Peyer's patch (tissue), 4 donors: ENCODE measurements at places on chromosomes 5 and 9.
A peak's percentile ranks its signal among the peaks of the same experiment; 100 is the strongest.

DNA sequence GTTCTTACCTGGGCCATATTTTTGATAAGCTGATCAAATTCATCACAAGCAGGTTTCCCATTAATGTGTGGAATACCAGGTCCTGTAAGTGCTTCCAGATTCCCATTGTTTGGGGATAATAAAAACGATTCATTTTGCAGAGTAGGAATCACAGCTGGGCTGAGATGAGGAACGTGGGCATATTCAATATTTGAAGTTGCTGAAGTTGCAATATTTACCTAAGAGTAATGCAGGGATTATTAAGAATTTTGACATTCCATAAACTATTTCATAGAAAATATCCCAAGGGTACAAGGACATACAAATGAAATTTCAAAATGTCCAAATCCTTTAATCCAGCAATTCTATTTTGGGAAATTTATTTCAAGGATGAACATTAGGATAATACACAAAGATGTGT lies 55.1 kb downstream of the MPDZ start:
- DNase-seq: no peak
- no peaks in the 10 kb centered on the region for H3K27me3 ChIP-seq
- no peak overlapping the region for H3K27ac ChIP-seq
- no peak overlapping the region for H3K4me3 ChIP-seq
- peaks cover 4% of the 10 kb centered on the region for H3K36me3 ChIP-seq

GRCh38 chr9:8864545-8864896 lies 1064.9 kb upstream of the DMAC1 start:
- H3K4me3 ChIP-seq: no peak overlapping the region
- no peaks in the 10 kb centered on the region for H3K36me3 ChIP-seq
- H3K27ac ChIP-seq: no peak overlapping the region
- no peak for DNase-seq
- no peaks in the 10 kb centered on the region for H3K27me3 ChIP-seq

DNA sequence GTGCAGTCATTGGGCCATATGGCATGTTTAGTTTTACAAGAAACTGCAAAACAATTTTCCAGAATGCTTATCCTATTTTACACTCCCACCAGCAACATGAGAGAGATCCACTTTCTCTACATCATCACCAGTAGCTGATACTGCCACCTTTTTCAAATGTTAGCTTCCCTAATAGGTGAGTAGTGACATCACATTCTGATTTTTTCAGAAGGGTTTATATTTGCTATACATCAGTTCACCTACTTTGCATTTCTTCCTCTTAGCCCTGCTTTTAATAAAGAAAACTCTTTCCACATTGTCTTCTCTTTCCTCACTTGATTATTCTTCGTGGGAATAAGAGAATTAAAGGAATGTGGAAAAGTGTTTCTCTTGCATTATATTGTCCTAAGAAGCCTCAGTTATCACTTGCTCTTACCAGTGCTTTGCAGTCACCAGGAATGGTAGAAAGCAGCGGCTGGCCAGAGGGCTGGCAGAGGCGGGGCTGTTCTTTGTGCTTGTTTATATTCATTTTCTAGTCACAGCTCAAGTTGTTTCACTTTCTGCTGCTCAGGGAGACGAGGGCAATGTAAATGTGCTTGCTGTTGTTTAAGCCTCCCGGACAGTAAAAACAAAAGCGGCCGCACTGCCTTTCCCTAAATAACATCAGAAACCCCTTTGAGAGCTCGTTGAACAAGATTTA lies 164.8 kb downstream of the HSD17B3 start:
- DNase-seq: peak; percentile 83
- H3K27me3 ChIP-seq: no peaks in the 10 kb centered on the region
- H3K4me1 ChIP-seq: no peaks in the 10 kb centered on the region
- H3K36me3 ChIP-seq: no peaks in the 10 kb centered on the region

DNA sequence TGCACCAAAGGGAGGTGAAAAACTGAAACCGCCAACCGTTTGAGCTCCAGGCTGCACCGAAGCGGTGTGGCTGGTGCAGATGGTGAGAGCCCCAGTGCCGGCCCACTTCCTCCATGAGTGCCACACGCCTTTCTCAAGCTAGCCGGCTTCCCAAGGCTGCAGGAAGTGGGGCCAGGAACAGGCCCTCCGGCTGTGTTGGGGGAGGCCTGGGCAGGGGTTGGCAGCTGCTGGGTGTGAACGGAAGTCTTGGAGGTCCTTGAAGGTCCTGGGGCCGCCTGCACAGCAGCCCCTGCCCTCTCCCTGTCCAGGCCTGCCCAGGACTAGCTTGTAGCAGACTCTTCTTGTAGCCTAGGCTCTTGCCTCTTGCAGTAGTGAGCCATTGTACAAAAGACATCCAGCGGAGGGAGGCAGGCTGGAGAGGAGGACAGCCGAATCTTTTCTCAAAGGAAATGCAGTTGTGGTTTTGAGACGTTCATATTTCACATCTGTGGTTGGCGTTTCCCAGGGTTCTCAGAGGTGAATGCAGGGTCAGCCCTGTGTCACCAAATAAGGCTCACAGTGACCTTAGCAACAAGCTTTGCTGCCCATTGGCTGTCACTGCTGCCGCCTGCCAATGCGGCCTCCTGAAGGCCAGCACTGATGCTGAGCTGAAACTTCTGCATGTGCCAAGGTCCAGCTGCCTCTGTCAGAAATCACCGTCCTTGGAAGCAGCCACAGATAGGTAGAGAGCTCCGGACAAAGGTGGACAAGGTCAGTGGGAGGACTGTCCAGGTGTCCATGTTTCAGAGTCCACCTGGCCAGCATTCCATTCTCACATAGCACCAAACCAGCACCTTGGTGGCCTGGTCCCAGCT lies 23.9 kb downstream of the IRF1 start:
- peak overlapping the region; percentile 16 for H3K4me3 ChIP-seq
- peaks cover 95% of the 10 kb centered on the region for H3K4me1 ChIP-seq
- no peaks in the 10 kb centered on the region for H3K27me3 ChIP-seq
- DNase-seq: peak; percentile 72
- H3K27ac ChIP-seq: peak overlapping the region; percentile 88

GRCh38 chr5:163542771-163543170 lies 37.4 kb downstream of the MAT2B start:
- no peak for DNase-seq
- no peak overlapping the region for H3K27ac ChIP-seq
- no peaks in the 10 kb centered on the region for H3K4me1 ChIP-seq
- no peaks in the 10 kb centered on the region for H3K27me3 ChIP-seq

DNA sequence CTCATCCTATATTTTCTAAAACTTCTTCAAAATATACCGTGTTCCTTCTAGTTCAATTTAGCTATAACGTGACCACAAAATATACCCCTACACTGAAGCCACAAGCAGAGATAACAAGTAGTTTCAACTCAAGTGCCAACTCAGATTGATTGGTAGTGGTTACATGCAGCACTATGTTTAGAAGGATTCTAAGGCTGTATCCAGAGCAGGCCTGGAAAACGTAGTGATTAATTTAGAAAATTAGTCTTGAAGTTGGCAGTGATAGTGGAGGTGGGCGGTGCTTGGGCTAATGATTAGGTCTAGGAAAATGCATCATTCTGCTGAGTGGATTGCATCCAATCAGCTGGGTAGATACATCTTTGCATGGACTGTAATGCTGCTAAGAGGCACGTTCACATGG lies 61.5 kb downstream of the MAMDC2 start:
- no peaks in the 10 kb centered on the region for H3K27me3 ChIP-seq
- no peak overlapping the region for H3K27ac ChIP-seq
- H3K4me1 ChIP-seq: no peaks in the 10 kb centered on the region
- H3K4me3 ChIP-seq: no peak overlapping the region
- no peaks in the 10 kb centered on the region for H3K36me3 ChIP-seq

- no peaks in the 10 kb centered on the region for H3K4me1 ChIP-seq
- no peak overlapping the region for H3K4me3 ChIP-seq
- no peaks in the 10 kb centered on the region for H3K27me3 ChIP-seq
- no peaks in the 10 kb centered on the region for H3K36me3 ChIP-seq
- no peak overlapping the region for H3K27ac ChIP-seq
- no peak for DNase-seq
These were observed 29.2 kb upstream of the SMC5 start for GRCh38 chr9:70229579-70229978.

DNA sequence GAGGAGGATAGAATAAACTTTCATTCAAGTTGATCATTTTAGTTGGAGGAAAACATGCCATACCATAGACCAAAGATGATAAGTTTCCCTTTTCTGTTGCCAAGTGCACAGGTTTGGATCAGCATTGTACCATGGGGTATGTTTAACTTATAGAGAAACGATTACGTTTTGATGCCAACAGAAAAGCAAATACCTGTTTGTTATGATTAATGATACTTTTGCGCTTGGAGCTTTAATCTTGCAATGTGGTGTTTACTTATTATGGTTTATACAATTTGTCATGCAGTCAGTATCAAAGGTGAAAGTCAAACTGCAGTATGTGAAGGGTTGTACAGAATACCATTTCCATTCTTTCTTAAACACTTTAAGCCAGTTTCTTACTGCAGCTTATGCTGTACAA lies 13.2 kb upstream of the ARHGEF28 start:
- H3K4me1 ChIP-seq: peaks cover 5% of the 10 kb centered on the region
- DNase-seq: no peak
- no peaks in the 10 kb centered on the region for H3K27me3 ChIP-seq
- H3K36me3 ChIP-seq: no peaks in the 10 kb centered on the region

- no peaks in the 10 kb centered on the region for H3K4me1 ChIP-seq
- no peak within 1 kb of the TSS for H3K4me3 ChIP-seq
- H3K27ac ChIP-seq: no peak within 1 kb of the TSS
- H3K27me3 ChIP-seq: no peaks in the 10 kb centered on the region
These were observed at the start of gene SPZ1 for GRCh38 chr5:80319702-80320101. TSS of gene SPZ1 (plus strand) at chr5:80320002. CDS start at chr5:80320216, 214 bp downstream.

GRCh38 chr5:95410279-95410678 lies 19.1 kb downstream of the FAM81B start:
- H3K4me3 ChIP-seq: no peak overlapping the region
- H3K36me3 ChIP-seq: no peaks in the 10 kb centered on the region
- no peak for DNase-seq
- no peaks in the 10 kb centered on the region for H3K4me1 ChIP-seq

DNA sequence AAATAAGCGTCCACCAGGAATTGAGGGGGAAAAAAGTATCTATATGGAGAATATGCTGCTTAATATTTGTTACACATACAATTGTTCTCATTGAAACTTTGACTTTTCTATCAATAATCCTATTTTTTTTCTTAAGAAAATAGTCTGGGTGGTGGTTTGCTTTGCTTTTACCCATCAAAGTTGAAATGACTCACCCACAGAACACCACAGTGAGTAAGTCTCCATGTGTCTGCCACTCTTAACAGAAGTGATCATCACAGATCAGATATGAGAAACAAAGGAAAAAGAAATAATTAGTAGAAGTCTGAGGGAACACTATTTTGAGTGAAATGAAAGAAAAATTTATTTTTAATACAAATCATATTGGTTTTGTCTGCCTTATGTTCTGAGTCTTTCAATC lies 742.8 kb downstream of the CDH9 start:
- H3K27ac ChIP-seq: no peak overlapping the region
- DNase-seq: no peak
- no peaks in the 10 kb centered on the region for H3K36me3 ChIP-seq
- no peaks in the 10 kb centered on the region for H3K27me3 ChIP-seq
- no peaks in the 10 kb centered on the region for H3K4me1 ChIP-seq

- H3K4me1 ChIP-seq: peaks cover 45% of the 10 kb centered on the region
- no peaks in the 10 kb centered on the region for H3K36me3 ChIP-seq
- H3K27ac ChIP-seq: no peak overlapping the region
These were observed 22.1 kb downstream of the JADE2 start for GRCh38 chr5:134547579-134547978.

GRCh38 chr5:170582644-170583330 lies 79.0 kb downstream of the KCNIP1 start:
- DNase-seq: no peak
- no peak overlapping the region for H3K27ac ChIP-seq
- no peaks in the 10 kb centered on the region for H3K36me3 ChIP-seq
- no peak overlapping the region for H3K4me3 ChIP-seq

GRCh38 chr5:139523635-139524445 lies 37.3 kb upstream of the UBE2D2 start:
- H3K4me1 ChIP-seq: no peaks in the 10 kb centered on the region
- H3K27me3 ChIP-seq: no peaks in the 10 kb centered on the region
- no peak overlapping the region for H3K27ac ChIP-seq
- no peak overlapping the region for H3K4me3 ChIP-seq

DNA sequence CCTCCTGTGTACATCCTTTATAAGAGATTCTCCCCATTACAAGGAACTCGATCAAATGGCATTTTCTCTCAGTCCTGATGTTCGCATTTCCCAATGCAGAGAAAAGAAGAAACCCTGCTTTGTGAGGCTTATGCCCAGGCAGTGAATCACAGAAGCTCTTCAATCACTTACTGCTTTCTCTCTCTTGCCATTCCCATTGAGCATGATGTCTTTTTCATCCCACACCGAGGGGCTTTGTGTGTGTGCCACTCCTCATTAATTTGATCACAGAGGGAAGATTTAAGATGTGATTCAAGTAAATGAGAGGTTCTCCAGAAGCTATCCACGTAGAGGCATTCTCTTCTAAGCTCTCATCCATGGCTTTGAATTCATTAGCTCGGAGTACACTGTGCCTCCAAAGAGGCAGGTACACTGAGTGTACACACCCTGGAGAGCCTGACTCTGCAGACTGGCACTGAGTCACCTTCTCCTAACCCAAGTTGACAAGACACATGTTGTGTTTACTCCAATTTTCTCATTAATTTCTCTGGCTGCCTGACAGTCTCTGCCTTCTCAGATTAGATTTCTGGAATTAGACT lies 45.4 kb downstream of the MFAP3 start:
- H3K4me3 ChIP-seq: no peak overlapping the region
- DNase-seq: no peak
- H3K4me1 ChIP-seq: no peaks in the 10 kb centered on the region
- H3K27me3 ChIP-seq: no peaks in the 10 kb centered on the region
- no peaks in the 10 kb centered on the region for H3K36me3 ChIP-seq

DNA sequence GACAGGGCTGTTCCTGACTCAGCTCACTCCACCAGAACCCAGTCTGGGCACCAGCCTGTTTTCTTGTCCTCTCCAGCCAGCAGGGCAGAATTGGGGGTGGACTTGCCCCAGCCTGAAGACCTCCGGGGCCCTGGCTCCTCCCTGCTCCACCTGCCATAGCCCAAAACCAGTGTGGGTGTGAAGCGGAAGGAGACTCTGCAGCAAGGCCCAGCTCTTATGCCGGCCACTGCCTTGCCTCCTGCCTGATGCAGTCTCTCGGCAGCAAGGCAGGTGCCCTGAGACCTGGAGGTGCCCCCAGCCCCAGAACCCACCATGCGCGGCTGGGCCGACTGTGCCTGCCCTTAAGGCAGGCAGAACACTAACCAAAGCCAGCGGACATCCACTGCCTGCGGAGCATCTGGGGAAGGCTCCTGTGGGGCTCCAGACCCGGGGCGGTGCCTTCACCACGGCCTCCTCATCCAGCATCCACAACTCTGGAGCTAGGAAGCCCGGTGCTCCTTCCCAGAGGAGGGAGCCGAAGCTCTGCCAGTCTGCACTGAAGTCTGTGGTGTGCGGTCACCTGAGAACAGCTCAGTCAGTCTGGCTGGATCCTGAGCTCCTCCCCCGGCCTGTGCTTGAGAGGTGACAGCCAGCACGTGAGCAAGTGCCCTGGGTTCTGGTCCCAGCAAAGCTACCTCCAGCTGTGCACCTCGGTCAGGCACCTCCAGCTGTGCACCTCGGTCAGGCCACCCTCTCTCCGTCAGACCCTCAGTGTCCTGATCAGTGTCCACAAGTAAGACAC lies 116.7 kb downstream of the ADAMTS2 start:
- H3K27me3 ChIP-seq: no peaks in the 10 kb centered on the region
- no peaks in the 10 kb centered on the region for H3K4me1 ChIP-seq
- H3K27ac ChIP-seq: no peak overlapping the region
- no peak overlapping the region for H3K4me3 ChIP-seq
- no peaks in the 10 kb centered on the region for H3K36me3 ChIP-seq
